ENCODE measurements at places on chromosomes 1 and 21.

GRCh38 chr1:79155991-79156390 is 149.5 kb upstream of the ADGRL4 start:
- DNase-seq = no peak

DNA sequence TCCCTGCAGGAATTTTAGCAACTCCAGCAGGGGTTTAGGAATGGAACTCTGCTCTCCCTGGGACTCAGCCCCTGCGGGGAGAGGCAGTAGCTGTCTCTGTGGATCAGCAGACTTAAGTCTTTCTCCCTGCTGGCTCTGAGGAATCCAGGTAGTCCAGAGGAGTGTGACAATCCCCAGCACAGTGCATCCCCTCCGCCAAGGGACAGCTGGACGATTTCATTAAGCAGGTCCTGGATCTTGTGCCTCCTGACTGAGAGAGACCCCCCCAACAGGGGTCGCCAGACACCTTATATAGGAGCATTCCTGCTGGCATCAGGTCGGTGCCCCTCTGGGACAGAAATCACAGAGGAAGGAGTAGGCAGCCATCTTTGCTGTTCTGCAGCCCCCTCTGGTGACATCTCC is 30.6 kb downstream of the AKT3 start:
- DNase-seq = no peak

DNA sequence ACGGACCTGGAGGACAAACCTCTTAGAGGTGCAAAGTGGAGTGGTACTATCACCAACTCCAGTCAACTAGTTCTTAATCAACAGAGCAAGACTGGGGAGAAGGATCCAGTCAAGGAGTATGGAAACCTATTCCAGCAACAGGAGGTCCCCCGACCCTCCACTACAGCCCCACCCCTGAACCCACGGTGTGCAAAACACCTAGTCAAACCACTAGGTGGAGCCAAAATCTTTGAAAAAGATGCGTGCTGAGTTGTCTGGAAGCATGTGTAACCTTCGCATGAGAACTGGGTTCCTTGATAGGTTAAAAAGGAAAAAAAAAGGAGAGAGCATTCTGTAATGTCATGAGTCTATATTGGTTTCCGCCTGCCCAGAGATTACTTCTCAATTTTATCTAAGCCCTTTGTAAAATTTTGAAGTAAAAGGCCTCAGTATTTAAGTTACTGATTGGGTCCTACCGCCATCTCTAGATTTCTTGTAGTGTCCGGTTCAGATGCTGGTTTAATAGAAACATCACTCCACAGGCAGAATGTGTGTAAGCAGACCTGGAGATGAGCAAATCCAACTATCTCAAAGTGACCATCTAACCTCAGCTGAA is 81.9 kb upstream of the HAO2 start:
- DNase-seq = no peak

DNA sequence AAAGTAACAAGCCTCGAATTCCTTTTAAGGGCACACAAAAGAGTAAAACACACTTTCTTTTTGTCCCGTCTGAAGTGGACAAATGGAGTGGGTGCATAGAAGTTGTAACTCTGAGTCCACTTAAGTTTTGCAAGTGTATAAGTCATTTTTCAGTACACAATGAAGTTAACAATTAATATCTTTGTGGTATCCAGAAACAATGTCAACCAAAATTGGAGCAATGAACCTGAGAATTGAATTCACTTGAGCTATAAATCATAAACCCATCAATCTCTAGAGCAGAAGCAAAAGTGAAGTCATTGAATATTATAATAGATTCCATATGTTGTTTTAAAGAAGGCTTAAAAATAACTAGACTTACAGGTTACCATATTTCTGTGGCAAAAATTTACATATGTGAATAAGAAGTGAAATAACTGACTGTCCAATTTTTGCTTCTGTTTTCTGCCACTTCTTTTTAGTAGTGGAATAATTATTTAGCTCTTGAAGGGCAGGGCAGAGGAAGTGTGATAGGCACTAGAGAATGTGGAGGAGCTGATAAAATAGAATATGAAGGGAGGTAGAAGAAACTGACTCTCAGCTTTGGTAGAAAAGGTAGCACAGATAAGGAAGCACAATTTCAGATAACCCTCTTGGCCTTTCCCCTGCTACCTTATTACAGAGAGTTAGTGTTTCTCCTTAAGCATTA is 73.9 kb upstream of the RGL1 start:
- no peak for DNase-seq

GRCh38 chr1:183619781-183620180 is 15.8 kb downstream of the ARPC5 start:
- no peak for DNase-seq

- no peak for DNase-seq
Measured at GRCh38 chr1:211938561-211938997, 96.8 kb downstream of the INTS7 start.

DNA sequence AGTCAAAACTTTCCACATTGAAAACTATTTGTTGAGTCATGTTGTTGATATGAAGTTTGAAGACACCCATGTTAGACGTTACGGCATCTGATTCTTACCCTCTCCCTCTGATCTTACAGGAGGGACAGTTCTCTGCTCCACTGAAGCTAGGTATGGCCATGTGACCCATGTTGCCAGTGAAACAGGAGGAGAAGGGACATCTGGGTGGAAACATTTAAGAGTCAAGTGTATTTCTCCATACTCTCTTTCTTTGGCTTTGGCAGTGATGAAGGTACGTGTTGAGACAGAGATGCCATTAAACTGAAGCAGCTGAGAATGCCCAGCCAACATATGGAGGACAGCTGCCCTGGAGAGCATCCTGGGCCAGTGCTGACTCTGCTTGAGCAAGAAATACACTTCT is 198.4 kb upstream of the PTGFR start:
- no peak for DNase-seq

DNA sequence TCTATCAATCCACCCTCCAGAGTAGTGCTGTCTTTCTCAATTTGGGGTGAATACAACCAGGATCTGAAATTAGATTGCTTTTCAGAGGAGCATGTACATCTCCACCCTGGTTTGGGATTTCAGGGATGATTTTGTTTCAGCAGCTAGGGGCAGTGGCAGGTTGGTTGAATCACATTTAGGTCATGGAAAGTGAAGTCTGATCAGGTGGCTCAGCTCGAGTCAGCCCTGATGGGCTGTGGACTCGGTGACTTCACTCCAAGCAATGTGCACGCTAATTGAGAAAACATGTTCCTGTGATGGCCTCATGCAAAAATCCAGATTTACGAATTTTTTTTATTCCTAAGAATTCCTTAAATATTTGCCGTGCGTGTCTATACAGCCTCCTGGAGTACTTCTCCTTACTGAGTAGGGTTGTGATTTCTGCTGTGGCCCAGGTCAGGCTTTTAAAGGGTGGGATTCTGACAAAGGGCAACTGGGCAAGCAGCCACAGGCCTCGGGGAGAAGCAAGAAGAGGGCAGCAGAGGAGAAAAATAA is 7.5 kb downstream of the NGF start:
- DNase-seq = no peak

- no peak for DNase-seq
Measured at GRCh38 chr21:34320011-34320410, 43.8 kb upstream of the KCNE2 start.

DNA sequence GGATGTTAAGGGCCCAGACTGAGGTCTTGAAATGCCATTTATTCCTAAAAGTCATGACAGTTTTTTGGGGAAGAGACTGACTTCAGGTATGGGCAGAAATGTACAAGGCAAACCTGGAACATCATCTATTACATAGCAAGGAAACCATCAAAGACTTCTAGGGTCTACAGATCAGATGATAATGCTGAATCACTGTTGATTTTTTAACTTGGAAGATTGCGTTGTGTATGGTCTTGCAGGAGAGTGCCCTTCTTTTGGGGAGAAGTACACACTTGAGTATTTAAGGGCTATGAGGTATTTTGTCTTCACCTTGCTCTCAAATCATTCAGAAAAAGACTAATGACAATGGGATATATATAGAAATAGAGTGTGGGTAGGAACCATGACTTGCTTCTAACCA is 15.4 kb upstream of the RD3 start:
- no peak for DNase-seq

Data from effector memory CD4-positive, alpha-beta T cell (primary cell).